ENCODE measurements at places on chromosomes 1 and 21.
A peak's percentile ranks its signal among the peaks of the same experiment; 100 is the strongest.

DNA sequence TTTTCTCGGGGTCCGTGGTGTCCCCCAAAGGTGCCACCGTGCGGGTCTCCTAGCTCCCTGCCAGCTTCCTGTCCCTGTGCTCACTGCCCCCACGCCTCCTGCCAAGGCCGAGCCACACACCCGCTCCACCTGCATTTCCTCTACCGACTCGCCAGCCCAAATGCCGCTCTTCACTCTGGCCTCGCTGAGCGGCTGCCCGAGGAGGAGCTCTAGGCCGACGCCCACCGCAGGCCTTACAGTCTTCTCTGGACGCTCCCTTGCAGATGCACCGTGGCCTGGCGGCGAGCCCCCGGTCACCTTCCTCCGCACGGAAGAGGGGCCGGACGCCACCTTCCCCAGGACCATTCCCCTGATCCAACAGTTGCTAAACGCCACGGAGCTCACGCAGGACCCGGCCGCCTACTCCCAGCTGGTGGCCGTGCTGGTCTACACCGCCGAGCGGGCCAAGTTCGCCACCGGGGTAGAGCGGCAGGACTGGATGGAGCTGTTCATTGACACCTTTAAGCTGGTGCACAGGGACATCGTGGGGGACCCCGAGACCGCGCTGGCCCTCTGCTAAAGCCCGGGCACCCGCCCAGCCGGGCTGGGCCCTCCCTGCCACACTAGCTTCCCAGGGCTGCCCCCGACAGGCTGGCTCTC is 26.3 kb downstream of the FTCD start:
- DNase-seq = no peak

DNA sequence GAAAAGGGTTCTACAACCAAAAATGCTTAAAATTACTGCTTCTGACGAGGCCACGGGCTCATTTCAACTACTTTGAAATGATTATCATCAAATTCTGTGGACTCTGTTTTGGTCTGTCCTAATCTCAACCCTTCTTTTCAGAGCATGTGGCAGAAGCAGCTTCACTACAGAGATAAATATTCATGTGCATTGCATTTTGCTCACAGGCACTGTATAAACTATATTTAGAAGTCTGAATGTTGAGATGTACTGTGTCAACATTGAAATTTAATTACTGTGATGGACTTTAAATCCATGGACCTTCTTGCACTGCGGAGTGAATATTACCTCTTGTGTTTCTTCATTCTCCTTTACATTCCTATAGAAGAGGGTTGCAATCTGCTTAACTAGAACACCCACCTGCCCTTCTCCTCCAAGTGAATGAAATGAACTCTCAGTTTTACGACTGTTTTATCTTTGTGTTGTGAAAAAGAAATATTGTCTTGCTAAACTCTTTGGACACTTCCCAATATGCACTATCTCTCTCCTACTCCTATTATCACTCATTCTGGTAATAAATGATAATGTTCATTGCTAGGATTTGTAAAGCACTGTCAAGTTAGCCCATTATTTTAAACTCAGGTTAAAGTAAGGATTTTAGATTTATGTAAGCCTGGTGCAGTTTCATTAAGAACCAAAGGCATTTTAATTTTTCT is 281.2 kb upstream of the ST6GALNAC5 start:
- DNase-seq = no peak

- DNase-seq = no peak
These were observed 26.5 kb downstream of the SFT2D2 start for GRCh38 chr1:168252204-168252733.

GRCh38 chr1:70727886-70728489 is 316.9 kb downstream of the CTH start:
- DNase-seq = no peak

DNA sequence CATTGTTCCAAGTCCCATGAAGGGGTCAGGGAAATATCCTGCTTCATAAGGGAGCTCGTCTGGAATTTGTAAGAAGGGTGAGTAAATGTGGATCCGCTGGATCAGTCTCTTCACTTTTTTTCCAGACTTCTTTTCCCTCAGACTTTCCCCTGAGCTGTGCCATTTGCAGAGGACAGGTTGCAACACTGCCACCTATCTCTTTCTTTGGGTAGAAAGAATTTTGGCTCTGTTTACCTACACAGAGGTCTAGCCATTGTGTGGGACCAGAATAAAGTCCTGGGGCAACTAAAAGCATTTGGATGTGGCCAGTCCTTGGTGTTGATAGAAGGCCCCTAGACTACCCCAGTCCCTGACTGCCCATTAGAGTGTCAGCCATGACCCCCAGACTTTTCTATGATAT is 1146.7 kb upstream of the PRMT6 start:
- no peak for DNase-seq

DNA sequence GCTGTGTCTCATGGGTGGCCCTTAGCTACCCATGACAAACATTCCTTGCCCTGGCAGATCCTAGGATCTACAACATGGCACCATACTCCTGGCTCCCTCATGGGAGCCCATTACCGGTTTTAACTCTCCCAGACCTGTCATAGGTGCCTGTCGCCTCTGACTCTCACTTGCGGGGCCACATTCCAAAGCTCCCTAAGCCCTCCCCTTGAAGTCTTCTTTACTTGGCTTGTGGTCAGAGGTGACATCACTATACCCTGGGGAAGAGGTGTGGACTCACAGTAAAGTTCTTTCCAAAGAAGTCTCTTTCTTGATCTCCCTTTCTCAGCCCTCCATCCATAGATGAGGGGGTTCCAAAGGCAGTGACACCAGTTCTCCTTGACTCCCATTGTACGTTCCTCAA is 5.4 kb upstream of the SLAMF9 start:
- peak; percentile 3 for DNase-seq

- no peak for DNase-seq
These were observed 11.2 kb downstream of the KANK4 start for GRCh38 chr1:62307895-62308492.

- no peak for DNase-seq
These were observed 88.9 kb upstream of the ARHGAP29 start for GRCh38 chr1:94326329-94326728.

- no peak for DNase-seq
These were observed 177.7 kb downstream of the VAV3 start for GRCh38 chr1:107787299-107787698.

- DNase-seq = peak; percentile 22
These were observed 29.0 kb upstream of the ARID1A start for GRCh38 chr1:26666855-26667254.

DNA sequence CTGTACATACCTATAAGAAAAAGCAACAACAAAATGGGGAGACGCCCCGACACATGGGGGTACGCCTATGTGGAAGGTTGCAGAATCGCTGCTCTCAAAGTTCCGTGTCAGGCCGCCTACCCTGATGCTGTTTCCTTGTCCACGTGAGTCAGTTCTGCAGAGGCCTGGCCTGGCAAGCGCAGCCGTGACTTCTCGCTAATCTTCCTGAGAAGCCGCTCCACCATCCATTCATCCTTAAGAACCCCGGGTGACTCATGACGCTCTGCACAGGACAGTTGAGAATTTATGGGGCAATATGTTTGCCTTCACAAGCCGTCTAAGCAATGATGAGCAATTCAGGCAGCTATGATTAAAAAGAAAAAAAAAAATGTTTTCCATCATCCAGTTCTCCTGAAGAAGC is 122.3 kb upstream of the TMPRSS2 start:
- DNase-seq = peak; percentile 100

GRCh38 chr1:116321766-116322175 is 51.3 kb upstream of the ATP1A1 start:
- no peak for DNase-seq

DNA sequence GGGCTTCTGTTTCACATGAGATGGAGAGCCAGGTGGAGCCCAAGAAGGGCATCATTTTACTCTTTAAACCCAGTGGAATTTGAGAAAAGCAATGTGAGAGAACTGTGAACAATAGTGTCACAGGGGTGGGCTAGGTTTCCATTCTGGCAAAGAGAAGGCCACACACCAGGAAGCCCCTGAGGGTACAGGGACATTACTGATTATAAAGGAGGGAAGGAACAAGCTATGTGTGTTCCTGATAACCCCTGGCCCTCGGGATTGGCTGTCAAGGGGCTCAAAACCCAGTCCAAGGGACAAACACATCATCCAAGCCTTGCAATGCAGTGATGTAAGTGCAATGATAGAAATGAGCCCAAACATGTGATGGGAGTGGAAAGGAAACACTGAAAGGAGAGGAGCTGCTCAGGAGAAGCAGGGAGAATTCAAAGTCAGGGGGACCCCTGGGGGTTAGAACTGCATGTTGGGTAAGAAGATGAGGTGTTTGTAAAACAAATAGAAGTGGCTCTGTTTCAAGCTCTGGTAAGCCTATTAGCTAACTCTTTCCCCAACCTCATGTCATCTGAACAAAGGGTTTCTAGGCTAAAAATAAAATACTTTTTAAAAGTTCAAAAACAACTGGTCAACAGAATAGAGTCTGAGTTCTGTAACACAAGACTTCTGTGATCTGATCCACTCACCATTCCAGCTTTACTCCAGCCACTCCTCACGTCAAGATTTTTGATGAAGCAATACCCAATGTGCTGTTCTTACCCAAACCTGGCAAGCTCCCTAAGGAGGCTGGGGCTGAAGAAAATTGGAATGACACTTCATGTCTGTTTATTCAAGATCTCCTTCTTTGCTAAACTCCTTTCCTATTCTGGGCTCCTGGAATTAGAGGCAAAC is 51.1 kb upstream of the IL12RB2 start:
- DNase-seq = no peak

- DNase-seq = no peak
These were observed 187.3 kb upstream of the DMRTA2 start for GRCh38 chr1:50610563-50610962.

DNA sequence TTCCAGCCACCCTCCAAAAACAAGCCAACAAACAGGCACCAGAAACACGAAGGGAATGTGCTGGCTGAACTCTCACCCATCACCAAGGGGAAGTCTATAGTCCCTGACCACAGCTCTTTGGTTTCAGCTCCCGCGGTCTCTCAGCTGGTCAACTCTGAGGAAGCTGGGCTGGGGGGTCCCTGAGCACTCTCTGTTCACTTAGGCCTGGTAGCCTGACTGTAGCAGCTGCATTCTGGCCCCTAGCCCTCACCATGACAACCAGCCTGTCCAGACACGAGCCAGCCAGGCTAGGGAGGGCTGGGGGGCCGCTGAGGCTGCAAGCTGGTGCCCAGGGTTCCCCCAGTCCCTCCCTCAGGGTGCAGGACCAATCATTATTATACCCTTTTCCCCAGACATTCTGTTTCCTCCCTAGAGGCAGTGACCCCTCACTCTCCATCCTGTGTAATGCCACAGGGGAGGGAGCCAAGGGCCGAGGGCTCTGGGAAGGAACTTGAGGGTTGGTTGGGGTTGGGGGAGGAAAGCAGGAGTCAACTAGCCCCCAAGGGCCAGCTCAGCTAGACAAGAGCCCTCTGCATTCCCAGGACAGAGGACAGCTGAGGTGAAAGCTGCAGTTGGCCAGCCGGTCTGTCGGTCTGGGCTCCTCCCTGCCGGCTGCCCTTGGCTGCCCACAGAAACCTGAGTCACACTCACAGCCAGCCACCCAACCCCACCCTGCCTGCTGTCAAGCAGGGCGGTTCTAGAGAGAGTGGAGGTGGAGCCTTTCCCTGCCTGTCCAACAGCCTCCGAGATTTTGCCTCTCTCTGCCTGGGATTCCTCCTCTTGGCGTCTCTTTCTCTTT is 1.2 kb upstream of the TRAPPC3 start:
- DNase-seq = peak; percentile 94

GRCh38 chr1:2644171-2644570 is 11.4 kb upstream of the MMEL1 start:
- DNase-seq = no peak

GRCh38 chr1:177789956-177790355 is 179.9 kb downstream of the SEC16B start:
- no peak for DNase-seq

- no peak for DNase-seq
These were observed 318.9 kb downstream of the AJAP1 start for GRCh38 chr1:4973341-4973740.

DNA sequence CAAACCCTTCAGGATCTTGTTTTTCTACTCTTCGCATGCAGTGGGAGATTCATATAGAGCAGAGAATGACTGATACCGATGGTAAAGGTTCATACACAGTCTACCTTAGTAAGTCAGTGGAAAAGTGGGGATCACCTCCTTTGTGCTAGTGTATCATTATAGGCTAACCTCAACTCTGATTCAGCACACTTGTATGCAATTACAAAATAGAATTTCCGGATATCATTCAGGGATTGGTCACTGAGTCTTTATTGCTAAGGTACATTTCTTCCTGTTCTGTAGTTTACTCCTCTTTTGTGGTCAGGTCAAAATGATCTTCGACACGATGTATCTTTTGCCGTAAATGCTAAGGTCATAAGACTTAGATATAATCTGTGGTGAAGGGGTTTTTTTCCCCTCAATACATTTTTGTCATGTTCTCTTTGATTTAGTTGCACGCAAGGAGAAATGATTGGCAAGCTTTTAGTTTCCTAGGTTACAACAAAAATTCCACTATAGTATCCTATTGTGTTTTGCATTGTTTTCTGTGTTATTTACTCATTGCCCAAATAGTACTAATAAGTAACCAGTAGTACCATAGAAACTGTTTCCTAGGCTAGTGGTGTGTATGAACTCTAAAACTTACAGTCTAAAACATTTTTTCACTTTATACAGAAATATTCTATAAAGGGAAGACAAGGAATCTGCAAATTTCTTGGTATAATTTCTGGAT is 35.7 kb upstream of the PLA2G4A start:
- peak; percentile 81 for DNase-seq

- peak; percentile 79 for DNase-seq
These were observed 219.8 kb upstream of the DUSP10 start for GRCh38 chr1:221961532-221962292.

DNA sequence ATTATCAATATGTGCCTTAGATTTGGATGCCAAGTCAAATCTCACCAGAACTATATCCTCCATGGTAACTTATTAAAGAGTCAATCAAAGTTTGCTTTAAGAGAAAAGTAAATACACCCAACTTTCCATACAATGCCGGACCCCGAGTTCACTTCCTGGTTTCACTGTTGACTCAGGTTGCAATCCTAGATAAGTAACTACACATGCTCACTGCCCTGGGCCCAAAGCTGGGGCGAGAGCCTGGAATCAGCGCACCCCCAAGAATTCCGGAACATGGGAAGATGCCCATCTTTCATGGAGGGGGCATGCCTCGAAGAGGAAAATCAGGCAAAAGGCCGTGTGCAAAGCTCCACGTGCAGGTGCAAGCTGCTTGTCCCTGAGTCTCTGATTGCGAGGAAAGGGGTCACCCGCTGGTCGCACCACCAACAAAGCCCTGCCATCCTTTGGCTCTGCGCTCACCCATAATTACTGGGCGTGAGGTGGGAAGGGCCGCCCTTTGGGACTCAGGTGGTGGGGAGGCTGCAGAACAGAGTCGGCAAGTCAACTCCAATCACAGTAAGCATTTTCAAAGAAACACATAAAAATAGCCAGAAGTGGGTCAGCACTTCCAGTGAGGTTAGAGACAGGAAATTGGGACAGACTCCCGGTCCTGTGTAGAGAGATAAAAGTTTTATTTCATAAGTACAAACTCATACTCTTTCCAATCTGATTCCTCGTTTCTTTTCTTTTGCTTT is 167.7 kb downstream of the TOMM20 start:
- peak; percentile 49 for DNase-seq

GRCh38 chr1:71587961-71588360 is 507.1 kb upstream of the ZRANB2 start:
- peak; percentile 4 for DNase-seq
